ENCODE measurements at places on chromosomes 1 and 21.

DNA sequence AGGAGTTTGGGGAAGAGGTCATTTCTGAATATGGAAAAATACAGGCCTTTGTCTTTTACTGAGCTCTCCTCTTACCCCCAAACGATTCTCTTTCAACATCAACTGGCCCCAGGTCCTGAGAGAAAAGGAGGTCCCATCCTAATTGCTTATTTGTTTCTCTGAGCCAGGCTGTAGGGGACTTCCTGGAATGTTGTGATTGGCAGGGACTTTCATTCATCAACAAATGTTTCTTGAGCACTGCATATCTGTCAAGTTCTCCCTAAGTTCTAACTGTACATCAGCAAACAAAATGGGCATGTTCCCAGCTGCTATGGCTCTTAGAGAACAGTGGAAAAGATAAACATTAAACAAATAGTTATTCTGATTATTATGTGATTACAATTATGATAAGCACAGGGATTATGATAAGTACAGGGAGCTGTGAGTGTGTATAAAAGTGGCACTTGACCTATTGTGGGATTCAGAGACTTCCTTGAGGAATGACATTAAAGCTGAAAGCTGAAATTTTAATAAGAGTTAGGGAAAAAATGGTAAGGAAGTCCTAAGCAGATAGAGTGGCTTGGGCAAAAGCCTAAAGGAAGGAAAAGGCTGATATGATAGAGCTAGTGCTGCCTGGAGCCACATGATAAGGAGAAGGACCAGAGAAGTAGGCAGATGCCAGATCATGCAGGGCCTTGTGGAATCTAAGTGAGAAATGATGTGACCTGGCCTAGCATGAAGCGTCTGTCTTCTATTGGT lies 11.6 kb downstream of the GPX7 start:
- no peak for DNase-seq

- no peak for DNase-seq
Measured at GRCh38 chr1:107152395-107152794, 11.6 kb downstream of the NTNG1 start.

DNA sequence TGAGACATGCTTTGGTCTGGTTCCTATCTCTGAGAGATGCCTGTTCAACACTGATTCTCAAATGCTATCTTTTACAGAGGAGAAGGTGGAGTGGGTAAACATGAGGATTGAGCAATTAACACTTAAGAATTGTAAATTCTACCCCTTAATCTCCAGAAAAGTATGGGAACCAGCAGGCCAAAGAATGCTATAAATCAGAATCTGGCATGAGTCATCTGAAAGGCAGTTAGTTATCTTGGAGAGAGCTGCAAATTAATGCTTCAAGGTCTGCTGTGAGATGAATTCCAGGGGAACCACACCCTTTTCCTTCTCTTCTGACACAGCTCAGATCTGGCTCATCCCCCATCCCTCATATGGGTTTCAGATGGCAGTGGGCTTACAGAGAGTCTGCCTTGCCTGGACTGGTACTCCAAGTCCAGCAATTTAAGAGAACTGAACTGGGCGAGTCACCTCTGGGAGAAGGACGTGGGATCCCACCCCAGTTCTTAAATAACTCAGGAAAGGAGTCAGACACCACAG lies 5.2 kb downstream of the S100A10 start:
- no peak for DNase-seq

- no peak for DNase-seq
Measured at GRCh38 chr1:234238060-234238459, 135.2 kb upstream of the COA6 start.

GRCh38 chr1:208222376-208223126 lies 21.6 kb downstream of the PLXNA2 start:
- no peak for DNase-seq

- no peak for DNase-seq
Measured at GRCh38 chr1:54335011-54335754, 71.0 kb downstream of the SSBP3 start.

DNA sequence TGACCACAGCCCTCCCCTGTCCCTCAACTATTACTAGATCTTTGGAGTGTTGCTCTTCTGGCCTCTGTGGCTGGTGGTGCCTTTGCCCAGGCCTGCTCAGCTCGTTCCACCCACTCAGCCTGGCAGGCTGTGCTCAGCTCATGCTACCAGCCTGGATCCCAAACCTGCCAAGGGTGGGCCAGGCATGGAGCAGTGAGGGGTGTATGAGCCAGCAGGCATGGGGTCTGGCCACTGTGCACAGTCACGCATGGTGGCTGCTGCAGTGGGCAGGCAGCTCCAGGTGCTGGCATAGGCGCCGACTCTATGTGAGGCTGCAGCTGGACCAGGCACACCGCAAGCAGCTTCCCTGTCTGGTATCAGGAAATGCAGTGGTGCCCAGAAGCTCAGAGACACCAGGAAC lies 449.9 kb downstream of the MATN1 start:
- no peak for DNase-seq

- no peak for DNase-seq
Measured at GRCh38 chr21:27536319-27536718, 569.4 kb upstream of the ADAMTS5 start.

DNA sequence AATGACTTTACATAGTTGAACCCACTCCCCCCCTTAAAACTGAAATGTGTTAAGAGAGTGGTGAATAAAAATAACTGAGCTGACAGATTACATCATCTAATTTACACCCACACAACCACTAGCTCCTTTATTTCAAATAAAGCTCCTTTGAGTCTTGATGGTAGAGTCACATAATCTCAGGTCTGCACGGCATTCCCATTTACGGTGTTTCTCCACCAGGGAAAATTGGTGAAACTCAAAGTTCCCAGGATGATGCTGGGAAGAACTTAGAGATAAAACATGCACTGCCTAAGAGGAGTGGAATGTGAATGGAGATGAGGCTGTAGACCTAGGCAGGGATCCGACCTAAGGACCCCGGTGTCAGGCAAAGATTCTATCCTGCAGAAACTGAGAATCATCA lies 727.8 kb upstream of the ADAMTS5 start:
- DNase-seq: no peak

DNA sequence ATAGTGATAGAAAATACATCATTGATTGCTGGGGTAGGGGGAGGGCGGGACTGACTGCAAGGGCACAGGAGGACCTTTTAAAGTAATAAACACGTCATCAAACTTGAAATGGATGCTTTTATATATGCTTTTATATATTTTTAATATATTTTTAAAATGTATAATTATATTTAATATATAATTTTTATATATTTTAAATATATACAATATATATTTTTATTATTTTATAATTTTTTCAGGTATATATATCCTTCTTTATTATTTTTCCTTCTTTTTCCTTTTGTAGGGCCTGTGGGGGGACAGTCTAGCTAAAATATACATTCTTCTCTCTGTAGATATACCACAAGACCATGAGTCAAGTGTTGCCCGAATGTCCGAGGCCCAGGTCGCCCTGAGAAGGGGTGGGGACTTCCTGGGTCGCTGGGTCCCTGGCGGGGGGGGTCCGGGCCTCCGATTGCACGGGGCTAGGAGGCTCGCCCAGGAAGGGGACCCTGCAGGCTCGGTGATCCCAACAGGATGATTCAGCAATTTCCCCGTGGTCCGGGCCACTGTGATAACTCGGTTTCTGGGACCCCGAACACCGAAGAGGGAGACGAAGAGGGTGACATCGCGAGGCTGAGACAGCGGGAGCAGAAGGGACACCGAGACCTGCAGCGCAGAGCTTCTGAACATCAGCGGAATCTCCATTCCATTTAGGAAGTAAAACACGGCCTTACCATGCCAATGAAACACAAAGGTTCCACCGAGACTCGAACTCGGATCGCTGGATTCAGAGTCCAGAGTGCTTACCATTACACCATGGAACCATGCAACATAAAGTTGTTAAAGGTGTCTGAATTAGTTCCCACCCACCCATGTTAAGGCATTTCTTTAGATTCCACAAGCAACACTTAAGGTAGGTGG lies 112.5 kb upstream of the NBPF11 start:
- peak; percentile 4 for DNase-seq
